ENCODE measurements at places on chromosomes 1 and 21.

GRCh38 chr1:216306830-216307229 is 116.4 kb downstream of the USH2A start:
- no peak for DNase-seq

DNA sequence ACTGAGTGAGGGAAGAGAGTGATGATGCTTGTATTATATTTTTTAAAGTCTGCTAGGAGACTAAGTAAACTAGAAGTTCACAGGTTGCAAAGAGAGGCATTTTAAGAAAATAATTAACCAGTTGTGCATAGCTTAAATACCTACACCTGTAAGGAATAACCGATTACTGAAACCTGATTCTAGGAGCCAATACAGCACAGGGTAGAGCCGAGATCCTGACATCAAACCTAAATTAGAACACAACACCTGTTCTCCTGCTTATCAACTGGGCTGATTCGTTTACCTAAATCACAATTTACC is 54.8 kb downstream of the EPRS1 start:
- peak; percentile 5 for DNase-seq

GRCh38 chr1:5811419-5811818 is 180.8 kb downstream of the NPHP4 start:
- no peak for DNase-seq

GRCh38 chr21:42123219-42123908 is 52.2 kb downstream of the UMODL1 start:
- DNase-seq = no peak

- DNase-seq = no peak
These were observed 275.2 kb downstream of the VAV3 start for GRCh38 chr1:107689733-107690132.

DNA sequence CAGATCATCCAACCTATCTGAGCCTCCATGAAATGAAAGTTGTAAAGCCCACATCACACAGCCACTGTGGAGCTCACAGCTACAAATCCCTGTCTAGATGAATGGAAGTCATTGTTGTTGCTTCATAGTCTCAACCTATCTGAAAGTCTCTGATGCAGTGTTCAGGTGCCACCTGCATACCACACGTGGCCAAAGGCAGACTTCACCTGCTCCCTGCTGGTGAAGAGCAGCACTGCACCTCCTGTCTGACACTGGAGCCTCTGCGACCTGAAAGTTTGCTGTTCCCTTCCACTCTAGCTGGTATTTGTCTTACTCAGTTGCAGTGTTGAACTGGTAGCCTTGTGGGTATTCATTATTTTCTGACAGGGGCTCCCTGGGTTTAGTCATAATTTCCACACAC is 18.4 kb downstream of the LORICRIN start:
- DNase-seq = no peak

- DNase-seq = no peak
These were observed 4.0 kb downstream of the DONSON start for GRCh38 chr21:33584455-33584854.

DNA sequence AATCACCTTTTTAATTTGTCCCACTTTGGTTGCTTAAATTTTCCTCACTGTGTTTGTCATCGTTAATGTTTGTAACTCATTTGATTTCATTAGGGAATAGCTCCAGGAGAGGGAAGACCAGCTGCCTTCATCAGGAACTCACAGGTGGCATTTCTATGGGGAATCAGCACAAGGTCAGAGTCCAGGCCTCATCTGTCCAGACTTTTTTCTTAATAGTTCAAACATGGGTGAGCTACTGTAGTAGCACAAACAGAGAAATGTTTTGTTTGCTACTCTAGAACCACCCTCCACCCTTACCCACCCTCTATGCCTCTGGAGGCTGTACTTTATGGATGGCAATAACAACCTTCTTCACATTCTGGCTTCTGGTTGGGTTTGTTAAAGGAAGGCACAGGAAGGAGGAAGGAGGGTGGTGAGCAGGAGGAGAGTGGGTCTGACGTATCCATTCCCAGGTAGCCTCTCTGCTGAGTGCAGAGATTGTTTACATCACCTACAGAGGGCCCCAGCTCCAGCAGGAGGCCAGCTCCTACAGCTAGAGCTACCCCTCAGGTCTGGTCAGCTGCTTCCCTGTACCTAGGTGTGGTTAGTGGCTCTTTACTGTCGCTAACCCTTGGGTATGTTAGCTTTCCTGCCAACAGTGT is 8.1 kb upstream of the TEDDM1 start:
- DNase-seq = no peak

All from left renal pelvis (tissue), 4 donors.